ENCODE measurements at places on chromosomes 3 and 15.

- peaks cover 86% of the 10 kb centered on the region for H3K36me3 ChIP-seq
- no peaks in the 10 kb centered on the region for H3K27me3 ChIP-seq
- DNase-seq = no peak
- H3K4me3 ChIP-seq = no peak overlapping the region
- no peaks in the 10 kb centered on the region for H3K4me1 ChIP-seq
- no peak overlapping the region for H3K27ac ChIP-seq
Measured at GRCh38 chr3:132679911-132680310, 19.8 kb downstream of the UBA5 start.

DNA sequence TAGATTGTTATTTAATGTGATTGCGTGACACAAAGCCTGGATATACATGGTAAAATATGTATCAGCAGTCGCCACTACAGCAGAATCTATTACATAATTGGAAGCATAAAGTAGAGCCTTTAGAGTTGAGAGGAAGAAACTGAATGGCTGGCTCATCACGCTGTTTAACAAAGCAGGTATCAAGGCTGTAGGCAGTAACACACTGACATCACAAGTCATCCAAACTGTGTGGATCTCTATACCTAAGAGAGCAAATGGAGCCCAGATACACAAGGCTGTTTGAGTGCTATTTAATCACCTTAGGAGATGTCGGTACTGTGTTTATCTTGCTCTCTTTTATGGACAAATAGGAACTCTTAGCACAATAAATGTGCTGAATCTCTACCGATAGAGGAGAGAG is 864.4 kb downstream of the VGLL3 start:
- no peaks in the 10 kb centered on the region for H3K27me3 ChIP-seq
- H3K27ac ChIP-seq = no peak overlapping the region
- H3K4me3 ChIP-seq = no peak overlapping the region
- H3K4me1 ChIP-seq = no peaks in the 10 kb centered on the region

DNA sequence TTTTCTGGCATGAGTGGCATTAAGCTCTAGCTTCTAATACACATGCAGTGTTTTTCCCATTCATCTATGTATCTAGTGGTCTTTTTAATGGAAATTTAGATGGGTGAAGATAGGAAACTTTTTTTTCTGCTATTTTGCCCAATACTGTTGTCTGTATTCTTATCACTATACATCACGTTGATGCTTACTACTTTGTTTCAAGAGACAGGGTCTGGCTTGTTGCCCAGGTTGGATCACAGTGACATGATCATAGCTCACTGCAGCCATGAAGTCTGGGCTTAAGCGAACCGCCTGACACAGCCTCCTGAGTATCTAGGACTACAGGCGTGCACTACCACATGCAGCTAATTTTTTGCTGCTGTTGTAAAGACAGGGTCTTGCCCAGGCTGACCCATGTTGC is 84.6 kb downstream of the PEAK1 start:
- H3K27ac ChIP-seq = no peak overlapping the region
- no peaks in the 10 kb centered on the region for H3K4me1 ChIP-seq
- no peaks in the 10 kb centered on the region for H3K36me3 ChIP-seq
- DNase-seq = peak; percentile 23
- H3K27me3 ChIP-seq = no peaks in the 10 kb centered on the region

DNA sequence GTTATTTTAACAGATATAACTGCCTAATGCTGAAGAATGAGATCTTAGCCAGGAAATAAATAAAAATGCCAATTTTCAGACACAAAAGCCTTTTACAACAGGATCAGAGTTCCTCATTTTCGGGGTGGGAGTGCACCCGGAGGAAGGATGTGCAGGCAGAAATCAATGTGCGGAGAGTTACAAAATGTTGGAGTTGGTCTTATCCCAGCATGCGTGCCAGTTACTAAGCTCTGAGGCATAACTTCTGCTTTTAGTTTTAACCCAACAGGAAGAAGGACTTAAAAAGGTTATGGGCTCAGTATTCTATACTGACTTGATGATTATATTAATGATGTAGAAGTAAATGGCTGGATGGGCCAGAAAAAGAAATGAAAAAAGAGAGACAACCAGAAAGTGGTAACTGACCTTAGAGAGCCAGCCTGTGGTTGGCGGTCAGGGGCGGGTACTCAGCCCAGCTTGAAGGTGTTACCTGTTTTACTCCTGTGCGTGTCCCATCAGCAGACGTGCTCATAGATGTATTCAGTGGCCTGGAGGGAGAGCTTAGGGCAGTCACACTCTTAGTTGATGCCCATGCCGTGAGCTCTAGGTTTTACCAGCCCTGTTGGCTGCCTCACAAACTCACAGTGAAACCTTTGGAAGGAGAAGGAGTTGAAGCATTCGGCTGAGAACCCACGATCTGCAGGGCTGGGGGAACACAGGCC is 164.7 kb downstream of the SV2B start:
- no peak overlapping the region for H3K4me3 ChIP-seq
- no peak for DNase-seq
- no peaks in the 10 kb centered on the region for H3K27me3 ChIP-seq
- no peak overlapping the region for H3K27ac ChIP-seq
- H3K36me3 ChIP-seq = no peaks in the 10 kb centered on the region
- H3K4me1 ChIP-seq = no peaks in the 10 kb centered on the region

DNA sequence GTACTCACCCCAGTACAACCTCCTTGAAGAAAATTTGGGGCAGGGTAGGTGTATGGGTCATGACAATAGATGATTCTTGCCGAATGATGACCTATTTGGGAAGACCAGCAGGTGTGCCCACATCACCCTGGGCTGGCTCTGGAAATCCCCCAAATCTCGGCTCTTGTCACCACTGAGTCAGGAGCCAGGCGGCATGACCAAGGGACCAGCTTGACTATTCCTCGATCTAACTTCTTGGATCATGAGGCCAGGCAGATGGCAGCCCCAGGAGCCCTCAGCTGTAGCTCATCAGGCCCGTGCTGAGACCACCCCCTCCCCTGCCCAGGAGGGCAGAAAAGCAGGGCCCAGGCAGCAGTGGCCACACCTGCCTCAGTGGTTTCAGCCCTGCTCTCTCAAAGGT is 9.2 kb upstream of the MUC4 start:
- no peaks in the 10 kb centered on the region for H3K27me3 ChIP-seq
- H3K4me3 ChIP-seq = no peak overlapping the region
- peaks cover 9% of the 10 kb centered on the region for H3K4me1 ChIP-seq
- H3K36me3 ChIP-seq = no peaks in the 10 kb centered on the region
- H3K27ac ChIP-seq = no peak overlapping the region

DNA sequence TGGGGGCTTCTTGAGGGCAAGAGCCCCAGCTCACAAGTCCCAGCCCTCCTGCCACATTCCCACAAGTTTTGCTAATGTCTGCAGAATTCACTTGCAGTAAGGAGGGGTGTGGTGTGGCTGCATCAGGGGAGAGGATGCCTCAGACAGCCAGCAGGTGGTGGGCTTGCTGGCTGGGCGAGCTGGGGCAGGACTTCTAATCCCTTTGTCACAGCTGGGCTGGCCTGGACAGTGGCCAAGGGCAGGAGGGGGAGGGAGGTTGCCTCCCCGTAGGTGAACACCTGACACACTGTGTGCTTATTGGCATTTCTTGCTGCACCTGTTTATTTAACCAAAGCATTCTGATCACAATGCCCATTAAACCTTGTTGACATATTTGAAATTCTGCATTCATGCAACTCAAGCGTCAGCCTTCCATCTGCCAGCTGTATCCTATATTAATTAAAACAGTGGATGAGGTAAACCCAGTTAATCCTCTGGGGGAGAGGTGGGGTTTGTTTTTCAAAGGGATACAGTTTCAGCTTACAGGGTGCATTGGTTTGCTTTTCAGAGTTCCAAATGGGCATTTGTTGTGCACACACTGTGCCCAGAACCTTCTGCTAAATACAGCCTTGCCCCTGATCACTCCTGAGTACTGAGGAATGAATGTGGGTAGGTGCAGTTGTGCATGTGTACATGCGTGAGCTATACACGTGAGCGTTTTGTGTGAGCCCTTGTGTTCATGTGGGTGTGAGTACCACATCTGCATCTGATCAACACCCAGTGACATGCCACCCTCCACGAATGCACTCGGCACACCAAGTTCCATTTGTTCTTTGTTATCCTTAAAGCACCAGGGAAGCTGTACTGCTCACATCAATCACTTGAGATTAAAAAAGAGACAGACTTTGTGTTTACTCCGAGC is 268.7 kb downstream of the XXYLT1 start:
- H3K27ac ChIP-seq = no peak overlapping the region
- no peaks in the 10 kb centered on the region for H3K27me3 ChIP-seq
- peak; percentile 78 for DNase-seq
- H3K36me3 ChIP-seq = no peaks in the 10 kb centered on the region
- peaks cover 22% of the 10 kb centered on the region for H3K4me1 ChIP-seq
- no peak overlapping the region for H3K4me3 ChIP-seq

- H3K4me1 ChIP-seq = no peaks in the 10 kb centered on the region
- no peak for DNase-seq
- H3K36me3 ChIP-seq = no peaks in the 10 kb centered on the region
- H3K4me3 ChIP-seq = no peak overlapping the region
Measured at GRCh38 chr3:1677576-1678156, 421.0 kb upstream of the CNTN4 start.

GRCh38 chr3:101780661-101781060 is 1.6 kb downstream of the NXPE3 start:
- DNase-seq = no peak
- peaks cover 32% of the 10 kb centered on the region for H3K36me3 ChIP-seq
- H3K27me3 ChIP-seq = no peaks in the 10 kb centered on the region
- H3K4me3 ChIP-seq = no peak overlapping the region

GRCh38 chr3:4425707-4426106 is 41.4 kb downstream of the SUMF1 start:
- no peaks in the 10 kb centered on the region for H3K27me3 ChIP-seq
- no peak overlapping the region for H3K27ac ChIP-seq
- no peak overlapping the region for H3K4me3 ChIP-seq
- no peaks in the 10 kb centered on the region for H3K36me3 ChIP-seq
- H3K4me1 ChIP-seq = peaks cover 11% of the 10 kb centered on the region

GRCh38 chr3:62995530-62995929 is 120.3 kb upstream of the CADPS start:
- no peak overlapping the region for H3K27ac ChIP-seq
- H3K4me3 ChIP-seq = no peak overlapping the region
- DNase-seq = no peak
- H3K27me3 ChIP-seq = no peaks in the 10 kb centered on the region
- H3K36me3 ChIP-seq = no peaks in the 10 kb centered on the region

DNA sequence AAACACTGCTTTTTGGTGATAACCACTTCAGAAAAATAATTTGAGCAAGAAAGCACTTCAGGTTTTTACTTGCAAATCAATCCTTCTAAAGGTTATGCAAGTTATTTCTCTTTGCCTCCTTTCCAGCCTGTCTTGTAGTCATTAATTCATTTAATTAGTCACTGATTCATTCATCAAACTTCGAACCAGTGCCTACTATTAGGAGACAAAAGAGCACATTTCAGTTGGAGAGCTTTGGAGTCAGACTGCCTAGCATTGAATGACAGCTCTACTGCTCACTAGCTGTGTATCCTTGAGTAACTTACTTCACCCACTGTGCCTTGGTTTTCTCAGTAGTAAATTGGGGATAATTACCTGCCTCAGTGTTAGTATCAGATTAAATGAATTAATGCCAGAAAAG is 14.9 kb upstream of the LRRC58 start:
- H3K27ac ChIP-seq = no peak overlapping the region
- H3K27me3 ChIP-seq = no peaks in the 10 kb centered on the region
- DNase-seq = no peak
- H3K36me3 ChIP-seq = no peaks in the 10 kb centered on the region
- no peaks in the 10 kb centered on the region for H3K4me1 ChIP-seq

DNA sequence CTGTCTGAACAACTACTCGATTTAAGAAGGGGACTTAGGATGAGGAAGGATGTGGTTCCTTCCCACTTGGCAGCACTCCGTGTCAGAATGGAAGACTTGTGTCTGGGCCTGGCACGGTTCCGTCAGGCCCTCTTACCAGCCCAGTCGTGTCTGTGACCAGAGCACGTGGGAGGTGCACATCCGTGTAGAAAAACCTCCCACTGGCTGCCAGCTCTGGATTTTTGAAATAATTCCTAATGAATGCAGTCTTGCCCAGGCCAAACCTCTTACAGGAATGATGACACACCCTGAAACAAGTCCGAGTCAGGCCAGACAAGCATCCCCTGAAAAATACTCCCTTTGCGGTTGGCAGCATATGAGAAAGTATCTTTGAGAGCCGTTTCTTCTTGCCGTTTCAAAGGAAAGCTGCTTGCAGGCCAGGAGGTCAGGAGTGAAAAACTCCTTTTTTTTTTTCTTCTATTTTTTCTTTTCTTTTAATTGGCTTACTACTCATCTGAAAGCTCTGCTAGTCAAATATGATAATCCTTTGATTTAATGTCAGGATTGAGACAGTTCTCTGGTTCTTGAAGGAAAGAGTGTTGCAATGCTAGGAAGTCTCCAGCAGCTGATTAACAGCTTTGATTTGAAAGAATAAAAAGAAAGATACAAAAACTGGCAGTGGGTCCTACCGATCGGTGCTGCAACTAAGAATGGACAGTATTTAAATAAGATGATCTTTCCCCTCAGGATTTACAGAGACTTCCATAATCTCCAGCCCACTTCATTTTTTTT is 19.8 kb downstream of the IL1RAP start:
- DNase-seq = no peak

- H3K27me3 ChIP-seq = no peaks in the 10 kb centered on the region
- H3K27ac ChIP-seq = no peak overlapping the region
- H3K4me3 ChIP-seq = no peak overlapping the region
Measured at GRCh38 chr3:23246651-23247050, 43.5 kb downstream of the UBE2E2 start.

DNA sequence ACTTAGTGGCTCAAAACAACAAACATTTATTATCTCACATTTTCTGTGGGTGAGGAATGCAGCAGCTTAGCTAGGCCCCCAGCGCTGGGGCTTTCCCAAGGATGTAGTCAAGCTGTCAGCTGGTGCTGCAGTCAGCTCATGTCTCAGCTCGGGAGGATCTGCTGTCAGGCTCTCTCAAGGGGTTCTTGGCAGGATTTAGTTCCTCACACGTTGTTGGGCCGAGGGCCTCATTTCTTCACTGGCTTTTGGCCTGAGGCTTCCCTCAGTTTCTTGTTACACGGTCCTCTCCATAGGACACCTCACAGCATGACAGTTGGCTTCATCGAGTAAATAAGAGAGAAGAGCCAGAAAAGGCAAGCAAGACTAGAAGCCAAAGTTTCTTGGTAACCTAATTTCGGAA is 13.7 kb upstream of the U2SURP start:
- H3K4me3 ChIP-seq = no peak overlapping the region
- H3K36me3 ChIP-seq = no peaks in the 10 kb centered on the region
- no peaks in the 10 kb centered on the region for H3K27me3 ChIP-seq

DNA sequence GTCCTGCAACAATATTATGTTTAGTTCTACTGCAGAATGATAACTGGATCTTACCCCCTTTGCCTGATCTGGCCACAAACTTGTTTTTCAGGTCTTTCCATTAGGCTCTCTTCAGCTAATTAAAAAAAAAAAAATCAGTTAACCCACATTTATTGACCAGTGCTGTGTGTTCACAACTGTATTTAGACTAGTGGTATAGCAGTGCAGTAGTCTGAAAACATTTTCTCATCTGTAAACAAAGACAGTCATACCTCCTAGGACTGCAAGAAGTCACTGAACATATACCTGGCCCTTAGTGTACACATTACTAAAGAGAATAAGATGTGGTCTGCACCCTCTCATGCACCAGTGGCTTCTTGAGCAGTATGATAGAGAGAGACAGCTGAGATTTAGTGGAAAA is 22.5 kb downstream of the LPP start:
- peaks cover 48% of the 10 kb centered on the region for H3K4me1 ChIP-seq
- peak overlapping the region; percentile 72 for H3K27ac ChIP-seq
- no peak overlapping the region for H3K4me3 ChIP-seq
- no peaks in the 10 kb centered on the region for H3K27me3 ChIP-seq
- no peaks in the 10 kb centered on the region for H3K36me3 ChIP-seq

All from stomach (tissue), 19 donors.